Activated CD4-positive, CD25-positive, alpha-beta regulatory T cell treated with anti-CD3 and anti-CD28 coated beads, Interleukin-2, amount 50 U/mL, for 72 hours (primary cell): ENCODE measurements at places on chromosomes 16 and 17.

DNA sequence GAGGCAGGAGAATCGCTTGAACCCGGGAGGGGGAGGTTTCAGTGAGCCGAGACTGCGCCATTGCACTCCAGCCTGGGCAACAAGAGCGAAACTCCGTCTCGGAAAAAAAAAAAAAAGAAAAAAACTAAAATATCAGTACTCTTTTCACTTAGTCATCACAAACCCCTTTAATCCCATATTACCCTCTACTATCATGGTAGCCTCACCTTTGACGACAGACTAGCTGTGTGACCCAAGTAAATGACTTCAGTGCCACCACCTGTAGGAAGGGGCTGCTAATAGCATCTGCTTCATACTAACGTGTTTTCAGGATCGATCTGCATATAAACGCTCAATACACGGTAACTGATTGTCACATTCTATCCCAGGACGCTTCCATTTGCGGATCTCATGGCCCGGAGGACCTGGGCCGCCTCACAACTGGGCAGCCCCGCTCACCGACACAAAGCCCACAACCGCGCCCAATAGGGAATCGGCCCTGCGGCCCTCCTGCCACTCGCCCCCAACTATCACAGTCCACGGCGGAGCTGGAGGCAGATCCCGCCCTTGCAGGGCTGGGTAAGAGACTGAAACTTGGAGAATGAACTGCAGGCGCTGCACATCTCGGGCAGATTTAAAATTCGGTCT, 1.1 kb upstream of the ZNF263 start:
- DNase-seq: no peak

DNA sequence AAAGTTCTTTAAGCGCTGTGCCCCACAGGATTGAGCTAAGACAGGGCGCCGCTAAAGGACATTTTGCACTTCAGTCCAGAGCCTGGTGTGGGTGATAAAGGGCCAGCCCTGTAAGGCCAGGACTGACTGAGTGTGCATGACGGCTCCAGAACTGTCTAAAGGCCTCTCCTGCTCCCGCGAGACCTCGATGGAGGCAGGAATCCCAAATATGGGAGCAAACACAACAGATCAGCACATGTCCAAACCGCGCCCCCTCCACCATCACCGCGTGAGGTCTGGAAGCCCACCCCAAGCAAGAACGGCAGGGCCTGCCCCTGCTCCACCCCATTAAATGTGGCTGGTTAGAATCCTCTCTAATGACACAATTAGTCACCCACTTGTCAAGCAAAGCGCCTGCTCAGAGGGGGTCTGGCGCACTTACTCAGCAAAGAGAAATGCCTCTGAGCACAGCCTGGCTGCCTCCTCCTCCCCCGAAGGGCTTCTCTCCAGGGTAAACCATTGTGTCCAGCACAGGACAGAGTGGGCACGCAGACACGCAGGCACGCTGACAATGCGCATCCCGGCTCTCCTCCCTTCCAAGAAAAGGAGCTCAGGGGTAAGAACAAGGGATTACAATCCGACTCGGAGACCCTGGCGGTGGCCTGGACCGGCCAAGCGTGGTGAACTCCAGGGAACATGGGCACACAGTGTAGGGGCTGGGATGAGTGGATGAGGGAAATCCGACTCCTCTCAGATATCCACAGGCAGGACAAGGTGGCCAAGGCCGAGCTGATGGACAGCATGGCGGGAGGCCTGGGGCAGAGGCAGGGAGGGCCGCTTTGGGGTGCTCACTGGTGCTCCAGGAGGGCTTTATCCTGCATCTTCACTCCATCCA, 1.5 kb downstream of the MXRA7 start:
- DNase-seq: no peak

- no peak for DNase-seq
Measured at GRCh38 chr17:5541610-5542202, 42.6 kb downstream of the NLRP1 start.

GRCh38 chr17:18002171-18002570, 29.5 kb downstream of the DRC3 start:
- DNase-seq: no peak

DNA sequence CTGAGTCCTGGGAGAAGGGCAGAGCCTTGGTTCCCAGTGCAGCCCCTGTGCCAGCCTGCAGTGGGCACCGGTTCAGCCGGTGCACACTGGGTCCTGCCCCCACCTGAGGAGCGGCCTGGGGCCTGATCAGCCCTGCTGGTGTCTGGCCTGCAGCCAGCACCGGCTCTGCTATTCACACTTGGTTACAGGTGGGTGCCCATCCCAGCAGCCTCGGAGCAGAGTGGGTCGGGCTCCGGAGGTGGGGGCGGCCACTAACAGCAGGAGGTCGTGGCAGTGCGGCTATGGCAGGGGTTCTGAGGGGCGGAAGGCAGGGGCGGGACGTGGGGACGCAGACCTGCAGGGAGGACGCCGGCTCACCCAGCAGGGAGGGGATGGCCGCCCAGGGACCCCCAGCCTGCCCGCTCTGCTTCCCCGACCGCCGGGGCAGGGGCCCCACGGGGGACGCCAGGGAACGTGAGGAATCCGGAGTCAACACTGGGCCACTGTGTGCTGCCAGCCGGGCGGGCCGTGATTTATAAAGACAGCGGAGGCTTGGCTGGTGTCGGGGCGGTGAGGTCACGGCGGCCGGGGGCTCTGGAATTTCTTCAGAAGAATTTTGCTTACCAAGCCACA, 20.3 kb downstream of the METRNL start:
- no peak for DNase-seq

DNA sequence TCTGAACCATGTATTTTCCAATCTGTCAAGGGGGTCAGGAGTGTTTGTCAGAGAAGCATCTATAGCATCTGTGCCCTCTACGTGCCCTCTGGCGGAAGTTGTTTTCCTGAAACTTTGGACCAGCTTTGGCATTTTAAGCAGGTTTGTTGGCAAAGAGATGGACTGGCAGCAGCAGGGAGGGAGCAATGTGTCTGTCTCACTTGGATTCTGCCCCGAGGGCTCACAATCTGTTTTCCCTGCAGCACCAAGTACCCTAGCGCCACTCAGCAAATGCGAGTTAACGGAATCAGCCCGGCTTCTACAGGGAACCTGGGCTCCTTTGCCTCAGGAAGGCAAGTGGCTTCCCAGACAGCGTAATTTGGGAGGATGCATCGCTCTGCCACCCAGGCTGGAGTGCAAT, 17.4 kb downstream of the DUSP14 start:
- no peak for DNase-seq

DNA sequence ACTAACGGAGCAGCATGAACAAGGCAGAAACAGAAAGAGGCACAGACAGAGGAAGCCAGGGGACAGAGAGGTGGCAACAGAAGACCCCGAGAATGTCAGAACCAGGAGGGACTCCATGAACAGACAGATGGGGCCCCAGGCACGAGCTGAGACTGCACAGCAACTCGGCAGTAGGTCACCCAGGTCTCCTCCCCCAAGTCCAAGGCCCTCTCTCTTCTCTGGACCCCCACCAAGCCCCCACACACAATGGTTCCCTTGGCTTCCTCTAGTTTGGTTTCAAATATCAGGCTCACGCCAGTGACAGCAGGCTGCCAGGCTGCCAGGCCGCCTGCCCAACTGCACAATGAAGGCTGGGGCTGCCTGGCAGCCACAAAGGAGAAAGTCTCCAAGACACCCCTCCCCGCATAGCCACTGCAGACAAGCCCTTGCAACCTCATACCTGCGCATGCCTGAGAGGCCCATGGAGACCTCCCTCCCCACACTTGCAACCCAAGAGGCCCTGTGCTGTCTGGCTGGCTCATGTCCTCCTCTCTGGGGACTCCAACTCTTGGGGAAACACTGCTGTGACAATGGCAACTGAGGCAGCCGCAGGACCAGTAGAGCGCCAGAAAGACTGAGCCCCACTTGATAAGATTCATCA, 54.8 kb downstream of the PIMREG start:
- no peak for DNase-seq

GRCh38 chr17:15346066-15346595, 4.7 kb upstream of the TEKT3 start:
- DNase-seq: no peak

GRCh38 chr16:75555707-75556430, at the start of gene TMEM231:
TMEM231 (minus strand) TSS chr16:75556252; CDS start chr16:75556209, 43 bp downstream.
- peak; percentile 94 for DNase-seq

- DNase-seq: no peak
Measured at GRCh38 chr17:8469964-8470363, 34.3 kb downstream of the NDEL1 start.

DNA sequence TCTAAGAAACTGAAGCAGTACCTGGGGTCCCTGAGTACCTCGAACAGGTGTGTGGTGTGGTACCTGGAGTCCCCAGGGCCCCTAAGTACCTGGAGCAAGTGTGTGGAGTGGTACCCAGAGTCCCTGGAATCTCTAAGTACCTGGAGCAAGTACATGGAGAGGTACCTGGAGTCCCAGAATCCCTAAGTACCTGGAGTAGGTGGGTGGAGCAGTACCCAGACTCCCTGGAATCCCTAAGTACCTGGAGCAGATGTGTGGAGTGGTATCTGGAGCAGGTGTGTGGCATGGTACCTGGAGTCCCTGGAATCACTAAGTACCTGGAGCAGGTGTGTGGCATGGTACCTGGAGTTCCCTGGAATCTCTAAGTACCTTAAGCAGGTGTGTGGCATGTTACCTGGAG, 22.5 kb upstream of the MED9 start:
- no peak for DNase-seq

DNA sequence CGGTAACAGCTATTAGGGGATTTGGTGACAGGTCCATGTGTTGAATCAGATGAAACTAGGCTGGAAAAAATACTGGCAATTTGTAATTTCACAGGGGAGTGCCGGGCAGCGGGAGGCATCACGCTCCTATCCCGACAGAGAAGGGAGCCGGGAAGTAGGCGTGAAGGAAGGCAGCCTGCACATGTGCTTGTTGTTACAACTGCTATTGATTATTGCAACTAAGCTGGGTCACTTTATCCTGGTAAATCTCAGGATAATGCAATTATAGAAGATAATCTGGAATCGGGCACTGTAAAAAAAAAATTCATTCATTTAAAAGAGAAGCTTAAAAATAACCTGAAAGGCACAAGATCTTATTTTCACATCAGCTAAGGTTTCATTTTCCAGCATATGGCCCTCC, 180.6 kb downstream of the FOXL1 start:
- no peak for DNase-seq

DNA sequence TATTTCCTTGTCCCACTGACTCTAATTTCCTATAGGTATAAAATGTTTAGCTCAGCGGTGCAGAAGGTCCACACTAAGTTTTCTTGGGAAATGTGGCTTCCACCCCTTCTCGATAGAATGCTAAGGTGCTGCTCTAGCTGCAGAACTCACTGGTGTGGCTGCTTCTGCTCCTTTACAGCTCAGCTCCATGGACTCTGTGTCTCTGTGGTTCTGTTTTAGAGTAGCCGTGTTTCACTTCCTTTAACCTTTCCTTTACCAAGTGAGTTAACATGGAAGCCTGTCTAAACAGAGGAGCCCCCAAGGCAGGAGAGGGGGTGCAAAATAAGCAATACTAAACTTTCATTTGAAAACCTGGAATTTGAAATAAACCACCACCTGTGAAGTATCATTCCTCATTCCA, 65.3 kb downstream of the SPECC1 start:
- DNase-seq: no peak

- DNase-seq: no peak
Measured at GRCh38 chr16:89033304-89033703, 56.3 kb upstream of the CBFA2T3 start.

GRCh38 chr16:86571530-86571915, 4.9 kb downstream of the FOXC2 start:
- DNase-seq: no peak

DNA sequence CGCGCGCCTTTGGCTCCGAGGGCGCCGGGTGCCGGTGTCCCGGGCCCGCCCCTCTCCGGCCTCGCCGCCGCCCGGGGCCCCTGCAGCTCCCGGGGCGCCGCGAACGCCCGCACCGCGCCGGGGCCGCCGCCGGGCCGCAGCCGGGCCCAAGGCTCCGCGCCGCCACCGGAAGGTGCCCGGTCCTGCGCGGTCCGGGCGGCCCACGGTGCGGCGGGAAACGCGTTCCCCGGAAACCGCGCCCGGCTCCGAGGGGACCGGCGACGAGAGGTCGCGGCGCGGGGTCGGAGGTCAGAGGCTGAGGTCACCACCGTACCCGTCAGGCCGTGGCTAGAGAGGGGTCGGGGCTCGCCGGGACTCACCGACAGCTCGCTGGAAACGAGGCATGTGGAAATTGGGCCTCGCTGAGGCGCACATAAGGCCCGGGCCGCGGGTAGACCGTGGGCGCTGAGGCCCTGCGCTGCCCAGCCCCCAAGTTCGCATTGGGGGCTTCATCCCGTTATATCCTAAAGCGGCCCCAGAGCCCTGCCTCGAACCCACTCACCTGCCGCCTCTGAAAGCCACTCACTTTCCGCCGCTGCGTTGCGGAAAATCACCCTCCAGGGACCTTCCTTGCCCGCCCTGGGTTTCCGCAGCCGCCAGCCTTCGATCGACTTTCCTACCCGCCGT, at the start of gene DUS1L:
Gene DUS1L, minus strand, starts transcription at position 167 of the 666 bp plus-strand sequence. CDS start 745 bp downstream, outside the sequence.
- peak; percentile 79 for DNase-seq

DNA sequence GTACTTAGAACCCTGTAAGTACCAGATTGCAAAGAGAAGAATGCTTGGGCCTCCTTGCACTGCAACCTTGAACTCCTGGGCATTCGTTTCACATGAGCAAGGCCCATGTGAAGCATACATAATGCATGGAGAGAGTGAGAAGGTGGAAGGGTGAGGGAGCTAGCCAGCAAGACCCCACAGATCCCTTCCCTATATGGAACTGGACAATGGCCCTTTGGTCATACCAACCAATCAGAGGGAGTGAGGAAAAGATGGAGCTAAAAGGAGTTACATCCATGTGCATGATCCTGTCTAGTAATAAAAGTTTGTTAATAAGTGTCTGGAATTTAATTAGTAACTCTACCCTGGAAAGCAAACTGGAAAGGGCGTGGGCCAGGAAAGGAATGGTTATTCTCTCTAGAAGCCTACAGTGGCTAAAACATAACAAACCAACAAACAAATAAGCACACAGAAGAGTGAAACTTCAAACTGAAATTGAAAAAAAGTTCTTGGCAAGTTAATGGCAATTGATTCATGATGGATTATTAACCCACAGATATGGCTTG, 29.6 kb downstream of the DNAH3 start:
- DNase-seq: no peak

GRCh38 chr17:1635675-1636465, 7.2 kb upstream of the SLC43A2 start:
- no peak for DNase-seq

DNA sequence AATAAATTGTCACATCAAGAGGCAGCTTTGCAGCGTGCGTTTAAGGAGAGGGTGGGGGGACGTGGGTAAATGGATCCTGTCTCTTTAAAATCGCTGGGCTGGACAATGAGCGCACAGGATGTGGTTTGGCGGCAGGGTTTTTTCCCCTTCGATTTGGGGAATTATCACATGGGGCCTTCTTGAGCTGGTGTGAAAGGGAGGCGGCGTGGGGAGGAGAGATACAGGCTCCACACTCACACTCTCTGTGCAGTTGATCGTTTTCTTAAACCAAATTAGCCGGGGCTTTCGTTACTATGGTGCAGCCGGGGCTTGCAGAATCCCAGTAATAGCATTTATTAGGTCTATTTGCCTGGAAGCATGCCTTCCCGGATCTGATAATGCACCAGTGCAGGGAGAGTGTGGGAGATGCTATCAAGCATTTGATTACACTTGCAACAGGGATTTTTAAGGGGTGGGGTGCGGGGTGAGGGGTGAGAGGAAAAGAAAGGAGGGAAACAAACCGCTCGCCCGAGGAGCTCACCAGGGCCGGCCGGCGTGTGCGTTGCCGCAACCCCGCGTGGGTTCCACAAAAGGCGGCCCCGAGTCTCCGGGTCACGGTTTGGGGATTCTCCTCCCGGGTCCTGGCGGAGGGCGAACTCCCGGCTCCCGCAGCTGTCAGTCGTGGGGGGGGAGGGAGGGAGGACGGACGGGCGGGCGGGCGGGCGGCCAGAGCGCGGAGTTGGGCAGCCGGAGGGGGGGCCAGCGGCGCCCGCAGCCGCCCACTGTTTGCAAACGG, 58.8 kb upstream of the GSE1 start:
- DNase-seq: peak; percentile 66

GRCh38 chr16:81597079-81597658, 152.6 kb downstream of the CMIP start:
- no peak for DNase-seq
